ENCODE measurements at places on chromosomes 12 and 14.

DNA sequence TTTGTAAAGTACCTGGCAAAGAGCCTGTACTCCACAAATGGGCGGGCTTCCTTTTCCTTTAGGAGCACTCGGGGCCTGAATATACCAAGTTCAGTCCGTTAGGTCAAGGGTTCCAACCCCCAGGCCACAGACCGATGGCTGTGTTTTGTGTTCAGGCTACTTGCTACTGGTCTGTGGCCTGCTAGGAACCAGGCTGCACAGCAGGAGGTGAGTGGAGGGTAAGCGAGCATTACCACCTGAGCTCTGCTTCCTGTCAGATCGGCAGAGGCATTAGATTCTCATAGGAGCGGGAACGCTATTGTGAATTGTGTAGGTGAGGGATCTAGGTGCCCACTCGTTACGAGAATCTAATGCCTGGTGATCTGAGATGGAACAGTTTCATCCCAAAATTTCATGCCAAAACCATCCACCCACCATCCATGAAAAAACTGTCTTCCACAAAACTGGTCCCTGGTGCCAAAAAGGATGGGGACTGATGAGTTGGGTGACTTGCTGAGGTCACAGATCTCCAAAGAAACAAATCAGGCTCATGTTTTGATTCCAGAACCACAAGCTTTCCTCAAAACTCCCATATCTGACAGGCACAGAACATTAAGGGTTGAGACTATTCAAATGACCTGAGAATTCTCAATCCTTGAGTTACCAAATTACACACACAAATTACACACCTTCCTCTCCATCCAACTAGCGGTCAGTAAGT lies 4.2 kb downstream of the CSRP2 start:
- DNase-seq: no peak

- no peak for DNase-seq
These were observed 14.9 kb upstream of the TTC7B start for GRCh38 chr14:90830931-90831701.

GRCh38 chr12:50778663-50779590 lies 15.0 kb downstream of the ATF1 start:
- DNase-seq: no peak

DNA sequence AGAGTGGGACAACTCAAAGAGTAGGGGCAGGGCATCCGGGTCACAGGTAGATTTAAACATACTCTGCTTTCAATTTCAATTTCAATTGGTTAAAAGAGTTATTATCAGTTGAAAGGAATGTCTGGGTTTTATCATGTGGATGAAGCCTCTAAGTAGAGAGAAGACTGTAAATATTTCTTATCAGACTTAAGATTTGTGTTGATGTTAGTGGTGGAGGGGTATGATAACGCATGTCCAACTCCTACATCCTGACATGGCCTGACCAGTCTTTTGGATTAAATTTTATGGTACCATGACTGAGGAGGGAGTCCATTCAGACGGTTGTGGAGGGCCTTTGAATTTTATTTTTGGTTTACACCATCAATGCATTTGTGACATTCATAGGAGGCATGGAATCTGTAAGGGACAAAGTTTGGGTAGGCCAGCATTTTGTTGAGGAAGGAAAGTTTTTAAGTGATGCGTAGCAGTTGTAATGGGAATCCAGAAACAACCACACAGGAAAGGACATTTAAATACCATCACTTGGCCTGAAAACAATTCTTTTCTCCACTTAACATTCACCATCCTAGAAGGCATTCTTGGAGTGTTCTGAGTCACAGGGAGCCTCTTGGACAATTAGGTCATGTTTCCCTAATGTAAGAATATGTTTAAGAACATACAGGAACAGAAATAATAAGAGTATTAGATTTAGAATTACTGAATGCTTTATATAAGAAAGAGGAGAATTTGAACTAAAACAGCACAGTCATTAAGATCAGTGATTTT lies 371.9 kb downstream of the ATP23 start:
- peak; percentile 44 for DNase-seq

DNA sequence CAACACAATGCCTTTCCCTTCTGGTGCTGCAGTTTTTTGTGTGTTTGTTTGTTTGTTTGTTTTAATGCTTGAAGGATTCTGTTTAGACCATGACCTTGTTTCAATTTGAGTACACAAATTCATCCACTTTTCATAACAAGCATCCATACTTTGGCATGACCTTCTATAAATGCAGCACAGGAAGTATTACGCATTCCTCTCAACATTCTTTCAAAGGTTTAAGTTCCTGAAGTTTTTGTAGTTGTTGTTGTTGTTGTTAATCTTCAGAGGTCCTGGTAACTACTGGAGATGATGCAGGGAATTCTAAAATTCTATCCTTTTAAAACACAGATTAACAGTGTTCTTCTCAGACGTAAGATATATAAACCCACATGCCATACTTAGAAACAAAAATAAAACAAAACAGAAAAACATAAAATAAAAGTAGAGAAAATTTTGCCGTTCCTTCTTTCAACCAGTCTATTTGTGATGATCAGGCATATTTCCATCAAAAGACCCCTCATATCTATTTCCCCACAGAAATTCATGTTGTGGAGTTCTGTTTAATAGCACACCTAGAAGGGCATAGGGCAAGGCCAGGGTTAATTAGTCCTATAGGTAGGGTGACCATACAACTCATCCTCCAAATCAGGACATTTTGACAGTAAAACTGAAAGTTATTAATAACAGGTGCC lies 529.9 kb downstream of the NOVA1 start:
- DNase-seq: no peak

All from amniotic stem cell (primary cell).